Islet precursor cell (in vitro differentiated cells): ENCODE measurements at places on chromosomes 7 and 10.
A peak's percentile ranks its signal among the peaks of the same experiment; 100 is the strongest.

DNA sequence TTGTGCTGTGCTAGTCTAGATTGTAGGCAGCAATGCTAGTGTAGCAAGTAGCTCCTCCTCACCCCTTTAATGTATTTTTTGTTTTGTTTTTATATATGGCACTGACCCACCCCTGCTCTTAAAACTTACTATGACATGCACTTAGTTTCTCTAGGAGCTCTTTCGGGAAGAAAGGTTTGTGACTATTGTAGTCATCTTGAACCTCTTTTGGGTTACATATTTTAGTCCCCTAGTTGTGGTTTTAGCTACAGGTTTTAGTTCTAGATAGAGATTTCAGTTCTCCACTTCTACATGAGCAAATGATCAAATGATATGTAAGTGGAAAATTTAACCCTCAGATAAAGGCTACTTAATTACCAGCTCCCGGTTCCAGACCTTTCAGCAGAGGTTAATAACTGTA lies 14.9 kb downstream of the MINPP1 start:
- DNase-seq, result no peak

DNA sequence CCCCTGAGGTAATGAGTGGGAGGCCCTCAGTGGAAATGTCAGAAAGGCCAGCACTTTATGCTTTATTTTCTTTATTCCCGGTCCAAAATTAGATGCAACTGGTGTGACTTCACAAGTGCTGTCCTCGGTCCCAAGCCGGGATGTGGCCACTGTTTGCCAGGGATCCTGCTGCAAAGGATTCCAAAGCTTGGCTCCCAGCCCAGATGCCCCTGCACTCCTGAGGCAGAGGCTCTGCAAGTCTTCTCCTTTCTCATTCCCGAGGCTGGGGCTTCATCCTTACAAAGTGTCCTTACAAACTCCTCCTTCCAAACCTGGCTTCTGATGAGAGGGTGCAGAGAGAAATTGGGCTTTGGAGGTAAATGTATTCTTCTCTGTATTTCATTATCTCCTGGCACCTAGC lies 544.3 kb upstream of the DPP6 start:
- DNase-seq, result no peak

DNA sequence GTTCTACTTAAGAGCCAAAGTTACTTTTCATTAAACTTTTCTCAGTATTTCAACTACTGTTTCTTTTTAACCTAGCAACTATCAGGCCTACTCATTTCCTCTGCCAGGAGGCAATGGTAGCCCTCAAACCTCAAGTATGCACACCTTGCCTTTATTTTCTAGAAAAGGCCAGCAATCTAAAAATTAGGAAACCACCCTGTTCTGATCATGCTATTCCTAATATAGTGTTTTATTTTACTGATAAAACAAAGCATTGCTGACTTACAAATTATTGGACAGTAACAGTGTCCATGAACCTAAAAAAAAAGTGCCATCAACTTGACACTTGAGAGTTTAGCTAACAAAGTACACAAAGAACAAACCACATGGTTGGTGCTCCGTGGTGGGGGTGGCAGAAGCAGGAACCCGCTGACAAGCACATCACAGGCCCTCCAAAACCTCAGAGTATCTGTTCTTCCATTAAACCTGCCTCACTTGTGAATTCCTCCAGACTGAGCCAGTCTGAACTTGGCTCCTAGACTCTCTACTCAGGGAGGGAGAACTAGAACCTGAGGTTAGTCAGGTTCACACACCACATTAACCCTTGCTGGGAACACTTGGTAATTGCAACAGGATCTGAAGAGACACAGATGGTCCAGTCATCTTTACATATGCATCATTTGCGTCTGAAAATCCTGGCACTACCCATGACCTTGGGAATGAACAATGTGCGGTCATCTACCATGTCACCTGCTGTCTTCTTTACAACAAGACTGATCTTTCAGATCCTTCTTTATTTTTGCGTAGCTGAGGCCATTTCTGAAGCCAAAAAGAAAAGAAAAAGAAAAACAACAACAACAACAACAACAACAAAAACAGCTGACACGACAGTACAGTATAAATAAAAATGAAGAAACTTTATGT lies 31.9 kb downstream of the PIP4K2A start:
- DNase-seq, result peak; percentile 63

DNA sequence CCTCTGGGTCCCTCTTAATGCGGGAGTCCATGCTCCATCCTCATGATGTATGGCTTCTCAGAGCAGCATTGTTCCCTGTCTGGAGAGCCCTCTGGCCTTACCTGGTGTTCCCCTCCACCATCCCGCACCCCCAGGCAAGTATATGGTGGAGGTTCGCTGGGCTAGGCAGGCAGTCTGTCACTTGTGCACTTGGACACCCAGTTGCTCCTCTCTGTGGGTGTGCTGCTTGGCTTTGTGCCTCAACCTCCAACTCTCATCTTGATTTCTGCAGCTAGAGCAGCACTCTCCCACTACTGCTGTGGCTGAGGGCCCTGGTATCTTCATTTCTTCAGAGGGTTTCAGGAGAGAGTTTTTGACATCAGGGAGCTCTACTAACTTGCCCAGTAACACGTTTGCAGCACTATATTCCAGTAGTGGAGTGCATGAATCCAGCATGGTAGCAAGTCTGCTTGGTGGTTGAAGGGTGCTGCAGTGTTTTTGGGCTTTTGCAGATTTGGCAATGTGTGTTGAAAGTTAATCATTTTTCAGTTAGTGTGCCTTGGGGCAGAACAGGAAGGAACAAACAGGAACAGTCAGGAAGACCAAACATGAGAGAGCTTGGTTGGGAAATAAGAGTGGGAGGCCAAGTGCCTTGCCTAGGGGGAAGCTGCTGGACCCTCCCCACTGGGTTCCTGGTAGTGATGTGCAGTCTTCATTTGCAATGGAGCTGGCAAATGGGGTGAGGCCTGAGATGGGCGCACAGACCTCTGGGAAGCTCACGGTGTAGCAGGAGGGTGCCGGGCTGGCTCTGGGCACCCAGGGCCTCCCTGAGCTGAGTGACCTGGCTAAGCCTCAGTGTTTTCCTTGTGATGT lies 37.4 kb downstream of the TSPAN14 start:
- no peak for DNase-seq

GRCh38 chr10:71727738-71728737 lies 8.5 kb upstream of the C10orf105 start:
- DNase-seq, result peak; percentile 70

GRCh38 chr7:115838829-115839228 lies 191.7 kb downstream of the TFEC start:
- DNase-seq, result no peak

GRCh38 chr7:17832820-17833355 lies 107.4 kb downstream of the SNX13 start:
- no peak for DNase-seq

- DNase-seq, result peak; percentile 54
Observed at GRCh38 chr7:118573085-118573484, 348.6 kb downstream of the ANKRD7 start.

DNA sequence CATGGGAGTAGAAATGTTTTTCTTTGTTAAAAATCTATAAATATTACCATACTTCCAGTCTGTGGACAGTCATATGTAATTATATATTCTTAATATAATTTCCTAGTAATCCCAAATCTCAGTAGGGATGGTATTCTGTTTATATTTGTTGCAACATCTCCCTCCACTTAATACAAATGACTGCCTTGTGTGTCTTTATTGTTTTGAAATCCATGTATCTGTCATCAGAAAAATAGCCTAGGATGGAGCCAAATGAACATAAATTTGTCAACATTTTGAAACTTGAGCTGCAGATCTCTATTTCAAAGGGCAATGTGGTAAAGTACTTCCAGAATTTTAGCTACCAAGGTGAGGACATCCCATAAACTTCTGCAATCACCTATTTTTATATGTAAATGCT lies 290.7 kb downstream of the TSPAN12 start:
- DNase-seq, result no peak

DNA sequence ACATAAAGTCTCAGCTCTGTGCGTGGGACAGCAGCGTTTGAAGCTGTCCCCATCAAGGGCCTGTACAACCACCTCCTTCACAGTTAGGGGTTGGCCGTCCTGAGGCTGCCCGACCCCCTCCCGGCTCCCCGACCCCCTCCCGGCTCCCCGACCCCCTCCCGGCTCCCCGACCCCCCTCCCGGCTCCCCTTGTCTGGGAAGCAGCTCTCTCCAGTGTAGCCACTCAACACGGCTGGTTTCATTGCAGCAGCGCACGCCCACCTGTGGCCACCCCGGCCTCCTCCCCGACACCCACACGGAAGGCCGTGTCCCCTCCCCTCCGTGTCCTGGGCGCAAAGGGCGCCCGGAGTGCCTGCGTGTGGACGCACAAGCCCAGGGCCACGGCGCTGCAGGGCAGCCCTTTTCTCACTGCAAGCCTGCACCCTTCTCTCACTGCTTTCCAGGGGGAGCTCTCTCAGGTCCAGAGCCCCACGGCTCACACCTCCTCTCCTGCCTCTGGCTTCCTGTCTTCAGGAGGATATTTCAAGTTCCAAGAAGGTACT lies 20.9 kb upstream of the FAM20C start:
- DNase-seq, result no peak

DNA sequence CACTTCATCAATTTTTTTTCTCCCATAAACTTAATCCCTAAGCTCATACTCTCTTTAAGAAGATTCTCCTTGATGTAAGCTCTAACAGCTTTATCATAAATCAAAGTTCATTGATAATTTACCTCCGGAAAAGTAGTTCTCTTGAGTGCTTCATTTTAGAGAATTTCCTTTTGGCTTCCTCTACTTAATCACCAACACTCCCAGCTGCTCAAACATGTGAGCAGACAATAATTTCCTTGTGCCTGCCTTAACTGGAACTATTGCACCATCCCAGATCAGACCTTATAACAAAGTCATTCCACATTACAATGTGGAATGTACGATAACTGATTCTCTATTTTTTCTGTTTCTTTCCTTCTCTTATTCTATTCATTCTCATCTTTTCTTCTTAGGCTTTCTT lies 5.9 kb downstream of the FEZF1 start:
- DNase-seq, result no peak

- DNase-seq, result no peak
Observed at GRCh38 chr10:127013211-127013656, 108.0 kb downstream of the DOCK1 start.

- DNase-seq, result peak; percentile 28
Observed at GRCh38 chr10:130499541-130499940, 363.4 kb downstream of the GLRX3 start.

- DNase-seq, result no peak
Observed at GRCh38 chr10:49356944-49357343, 38.9 kb downstream of the DRGX start.

DNA sequence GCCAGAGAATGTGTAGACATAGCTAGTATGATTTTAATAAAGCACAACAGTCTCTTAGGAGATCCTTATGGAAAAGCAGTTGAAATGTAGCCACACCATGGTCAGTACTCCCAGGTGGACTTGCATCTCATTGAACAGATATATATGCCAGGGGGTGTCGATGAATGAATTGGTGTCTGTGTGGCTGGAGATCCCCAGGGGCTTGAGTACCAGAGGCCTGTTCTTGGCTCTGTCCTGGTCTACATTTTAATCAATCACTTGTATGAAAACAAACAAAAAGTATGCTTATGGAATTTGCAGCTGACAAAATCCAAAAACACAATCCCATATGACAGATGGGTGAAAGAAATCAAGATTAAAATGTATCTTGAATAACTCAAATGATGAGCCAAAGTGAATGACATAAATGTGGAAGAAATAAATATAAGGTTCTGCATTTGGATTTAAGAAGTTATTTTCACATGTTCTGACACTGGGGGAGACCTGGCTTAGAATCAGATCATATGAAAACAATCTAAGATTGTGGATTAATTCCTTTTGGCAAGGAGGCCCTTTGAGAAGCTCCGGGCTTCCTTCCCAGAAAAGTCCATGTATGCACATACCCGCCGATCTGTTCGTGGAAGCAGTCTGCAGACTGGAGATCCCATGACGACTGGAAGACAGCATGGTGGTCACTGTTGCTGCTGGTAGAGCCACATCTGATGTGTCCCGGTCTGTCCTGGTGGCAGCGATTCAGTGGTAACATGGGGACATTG lies 15.6 kb downstream of the CLEC2L start:
- DNase-seq, result no peak

GRCh38 chr7:116403265-116403664 lies 96.3 kb upstream of the CAV2 start:
- no peak for DNase-seq

DNA sequence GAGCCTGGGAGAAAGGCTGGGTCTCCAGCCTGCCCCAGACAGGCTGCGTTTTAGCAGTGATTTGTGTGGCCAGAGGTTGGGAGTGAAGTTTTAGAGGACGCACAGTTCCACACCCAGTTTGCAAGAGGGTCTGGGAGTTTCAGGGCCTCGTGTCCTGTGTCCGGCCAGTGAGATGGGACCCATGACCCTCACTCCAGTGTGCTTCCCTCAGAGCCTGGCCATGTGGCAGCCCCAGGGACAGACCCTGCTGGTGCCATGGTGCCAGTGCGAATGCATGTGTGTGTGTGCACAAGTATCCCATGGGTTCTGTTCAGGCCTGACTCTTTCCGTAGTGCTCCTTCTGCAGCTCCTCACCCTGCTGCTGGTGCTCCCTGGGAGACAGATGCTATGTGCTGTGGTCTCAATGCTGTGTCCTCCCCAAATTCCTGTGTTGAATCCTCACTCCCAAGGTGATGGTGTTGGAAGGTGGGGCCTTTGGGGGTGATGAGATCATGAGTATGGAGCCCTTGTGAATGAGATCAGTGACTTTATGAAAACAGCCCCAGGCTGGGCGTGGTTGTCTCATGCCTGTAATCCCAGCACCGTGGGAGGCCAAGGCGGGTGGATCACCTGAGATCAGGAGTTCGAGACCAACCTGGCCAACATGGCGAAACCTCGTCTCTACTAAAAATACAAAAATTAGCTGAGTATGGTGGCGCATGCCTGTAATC lies 16.5 kb downstream of the ECHDC3 start:
- no peak for DNase-seq

- DNase-seq, result no peak
Observed at GRCh38 chr7:95527776-95528250, 42.1 kb downstream of the ASB4 start.

DNA sequence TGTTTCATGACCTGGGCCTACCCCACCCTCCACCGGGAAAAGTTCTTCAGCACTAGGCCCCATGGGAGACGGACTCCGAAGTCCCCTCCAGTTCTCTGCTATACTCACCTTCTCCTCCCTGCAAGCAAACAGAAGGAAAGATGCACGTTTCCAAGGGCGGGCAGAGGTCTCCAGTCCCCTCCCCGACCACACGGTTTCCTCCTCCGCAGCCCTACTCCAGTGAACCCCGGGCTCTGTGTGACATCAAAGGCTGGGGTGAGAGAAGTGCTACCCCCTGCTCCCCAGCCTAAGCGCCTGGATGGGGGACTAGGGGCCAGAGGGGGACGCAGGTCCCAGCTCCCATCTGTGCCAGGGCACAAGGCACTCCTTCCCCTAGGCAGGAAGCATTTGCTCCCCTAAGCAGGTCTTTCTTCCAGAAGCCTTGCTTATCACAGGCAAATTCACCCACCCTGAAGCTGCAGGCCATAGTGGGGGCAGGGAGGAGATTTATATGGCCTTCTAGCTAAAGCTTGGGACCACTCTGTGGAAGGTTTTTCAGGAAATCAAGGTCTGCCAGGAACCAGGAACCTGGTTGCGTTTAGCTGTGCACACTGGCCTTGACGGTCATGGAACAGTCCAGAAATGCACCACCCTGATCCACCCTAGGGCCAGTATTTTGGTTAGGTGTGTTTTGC lies 52.8 kb downstream of the ASB13 start:
- peak; percentile 37 for DNase-seq
